Activated CD4-positive, CD25-positive, alpha-beta regulatory T cell (primary cell): ENCODE measurements at places on chromosomes 4 and X.

- no peak for DNase-seq
Measured at GRCh38 chr4:89997171-89997704, 102.6 kb downstream of the MMRN1 start.

DNA sequence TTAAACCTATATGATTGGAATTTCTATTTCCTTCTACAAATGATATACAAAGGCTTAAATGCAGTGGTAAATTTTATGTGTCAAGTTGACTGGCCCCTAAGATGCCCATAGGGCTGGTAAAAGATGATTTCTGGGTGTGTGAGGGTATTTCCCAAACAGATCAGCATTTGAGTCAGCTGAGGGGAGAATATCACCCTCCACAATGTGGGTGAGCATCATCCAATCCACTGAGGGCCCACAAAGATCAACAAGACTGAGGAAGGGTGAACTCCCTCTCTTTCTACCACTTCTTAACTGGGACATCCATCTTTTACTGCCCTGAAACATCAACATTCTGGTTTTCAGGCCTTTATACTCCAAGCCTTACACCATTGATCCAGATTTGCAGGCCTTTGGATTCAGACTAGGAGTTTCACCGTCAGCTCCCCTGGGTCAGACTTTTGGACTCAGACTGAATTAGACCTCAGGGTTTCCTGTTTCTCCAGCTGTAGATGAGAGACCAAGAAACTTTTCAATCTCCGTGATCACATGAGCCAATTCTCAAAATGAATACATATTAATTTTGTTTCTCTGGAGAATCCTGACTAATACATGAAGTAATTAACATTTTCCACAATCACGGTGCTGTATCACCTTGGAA is 1020.7 kb upstream of the SLIT2 start:
- no peak for DNase-seq

DNA sequence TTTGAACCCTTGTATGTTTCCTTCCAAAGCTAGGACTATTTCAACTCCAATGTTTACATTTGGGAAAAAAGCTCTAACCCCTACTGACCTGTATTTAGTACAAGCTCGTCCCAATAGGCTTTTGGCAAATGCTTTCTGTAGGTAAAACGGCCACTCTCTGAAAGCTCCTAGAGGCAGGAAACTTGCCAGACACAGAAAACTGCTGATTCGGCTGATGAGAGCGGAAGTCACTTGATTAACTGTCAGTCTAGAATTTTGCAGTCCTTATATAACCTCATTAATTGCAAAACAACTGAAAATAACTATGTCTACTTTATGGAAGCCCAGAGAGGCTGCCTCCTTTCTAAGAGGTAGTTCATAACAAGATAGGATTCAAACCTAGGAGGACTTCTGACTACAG is 108.1 kb downstream of the TSPAN7 start:
- DNase-seq: no peak

GRCh38 chrX:118252967-118253366 is 92.9 kb upstream of the WDR44 start:
- DNase-seq: no peak

GRCh38 chr4:36414248-36414647 is 132.8 kb downstream of the DTHD1 start:
- no peak for DNase-seq

DNA sequence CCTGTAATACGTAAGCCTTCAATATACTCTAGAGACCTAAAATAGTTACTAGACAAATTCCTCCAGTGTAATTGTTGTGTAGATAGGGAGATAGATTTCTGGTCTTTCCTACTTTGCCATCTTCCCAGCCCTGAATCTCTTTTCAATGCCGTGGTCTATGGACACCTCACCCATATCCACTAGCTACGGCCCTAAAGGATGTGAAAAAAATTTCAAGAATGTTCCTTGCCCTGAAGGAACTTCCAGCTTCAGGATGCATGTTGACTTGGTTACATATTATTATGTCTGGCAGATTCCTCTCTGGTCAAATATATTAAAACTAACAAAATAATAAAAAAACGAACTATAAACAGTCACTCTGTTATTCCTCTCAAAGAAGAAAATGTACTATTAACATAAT is 52.4 kb upstream of the TSPAN5 start:
- no peak for DNase-seq

DNA sequence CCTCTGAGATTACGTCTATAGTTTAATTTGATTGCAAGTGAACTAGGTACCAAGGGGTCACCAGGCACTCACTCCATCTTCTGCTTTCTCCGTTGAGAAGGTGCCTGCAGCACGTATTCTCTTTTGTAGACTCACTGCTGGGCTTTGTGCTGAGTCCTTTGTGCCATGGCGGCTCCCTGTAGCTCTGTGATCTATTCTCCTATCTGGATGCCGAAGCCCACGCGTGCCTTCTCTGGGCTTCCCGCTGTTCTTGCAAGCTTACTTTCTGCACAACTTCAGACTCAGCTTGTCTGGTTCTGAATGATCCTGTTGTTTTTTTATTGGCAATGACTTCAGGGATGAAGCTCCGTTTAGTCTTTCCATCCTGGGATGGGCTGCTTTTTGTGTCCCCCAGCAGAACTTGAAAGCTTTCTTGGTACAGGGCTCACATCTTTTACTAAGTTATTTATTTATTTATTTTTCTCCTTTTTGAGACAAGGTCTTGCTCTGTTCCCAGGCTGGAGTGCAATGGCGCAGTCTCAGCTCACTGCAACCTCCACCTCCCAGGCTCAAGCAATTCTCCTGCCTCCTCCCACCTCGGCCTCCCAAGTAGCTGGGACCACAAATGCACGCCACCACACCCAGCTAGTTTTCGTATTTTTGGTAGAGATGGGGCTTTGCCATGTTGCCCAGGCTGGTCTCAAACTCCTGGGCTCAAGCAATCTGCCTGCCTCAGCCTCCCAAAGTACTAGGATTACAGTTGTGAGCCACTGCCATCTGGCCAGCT is 100.9 kb upstream of the NKX1-1 start:
- DNase-seq: no peak

- DNase-seq: no peak
Measured at GRCh38 chr4:155025762-155026457, 182.5 kb upstream of the NPY2R start.

GRCh38 chr4:84499624-84499982 is 511 bp upstream of the NKX6-1 start:
- no peak for DNase-seq

DNA sequence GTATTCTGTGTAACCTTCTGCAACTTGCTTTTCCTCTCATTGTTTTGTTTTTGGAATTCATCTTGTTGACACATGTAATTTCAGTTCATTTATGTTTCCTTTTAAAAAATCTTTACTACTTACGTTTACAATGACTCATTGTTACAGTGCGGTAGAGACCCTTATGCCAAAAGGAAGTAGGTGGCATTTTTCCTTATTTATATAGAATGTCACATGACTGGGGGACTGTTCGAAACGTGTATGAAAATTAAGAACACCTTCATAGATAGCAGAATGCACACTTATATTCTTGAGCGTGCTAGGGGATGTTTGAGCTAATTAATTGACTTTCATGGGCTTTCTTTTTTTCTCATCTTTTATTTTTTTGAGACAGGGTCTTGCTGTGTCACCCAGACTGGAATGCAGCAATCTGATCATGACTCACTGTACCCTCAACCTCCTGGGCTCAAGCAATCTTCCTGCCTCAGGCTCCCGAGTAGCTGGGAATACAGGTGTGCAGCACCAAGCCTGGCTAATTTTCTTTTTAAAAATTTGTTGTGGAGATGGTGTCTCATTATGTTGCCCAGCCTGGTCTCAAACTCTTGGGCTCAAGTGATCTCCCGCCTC is 7.3 kb downstream of the REPS2 start:
- no peak for DNase-seq

DNA sequence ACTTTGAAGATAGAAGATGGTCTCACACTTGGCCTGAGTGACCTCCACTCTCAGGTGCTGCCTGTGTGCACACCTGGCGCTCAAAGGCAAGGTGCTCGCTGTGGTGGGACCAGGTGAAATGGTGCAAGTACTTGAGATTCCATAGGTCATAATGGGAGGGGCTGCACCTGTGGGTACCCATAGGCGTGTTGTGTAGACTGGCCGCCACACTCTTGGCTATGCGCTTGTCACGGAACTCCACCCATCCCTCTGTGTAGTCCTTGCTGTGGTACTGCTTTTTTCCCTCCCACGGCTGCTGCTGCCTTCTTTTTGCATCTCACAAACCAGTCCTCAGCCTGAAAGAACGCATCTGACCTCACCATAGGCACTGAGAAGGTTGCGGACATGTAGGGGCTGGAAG is 27.0 kb downstream of the METAP1 start:
- DNase-seq: no peak

DNA sequence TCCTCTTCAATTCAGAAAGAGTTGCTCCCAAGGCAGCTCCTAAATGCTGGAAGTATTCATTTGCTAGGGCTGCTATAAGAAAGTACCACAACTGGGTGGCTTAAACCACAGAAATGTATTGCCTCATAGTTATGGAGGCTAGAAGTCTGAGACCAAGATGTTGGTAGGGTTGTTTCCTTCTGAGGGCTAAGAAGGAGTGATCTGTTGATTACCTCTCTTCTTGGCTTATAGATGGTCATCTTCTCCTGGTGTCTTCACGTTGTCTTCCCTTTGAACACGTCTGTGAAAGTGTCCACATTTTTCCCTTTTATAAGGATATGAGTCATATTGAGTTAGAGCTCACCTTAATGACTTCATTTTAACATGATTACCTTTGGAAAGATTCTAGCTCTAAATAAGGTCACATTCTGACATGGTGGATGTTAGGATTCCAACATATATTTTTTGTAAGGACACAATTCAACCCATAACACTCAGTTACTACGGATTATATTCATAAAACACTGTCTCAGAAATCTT is 266.3 kb downstream of the SPATA18 start:
- DNase-seq: no peak

DNA sequence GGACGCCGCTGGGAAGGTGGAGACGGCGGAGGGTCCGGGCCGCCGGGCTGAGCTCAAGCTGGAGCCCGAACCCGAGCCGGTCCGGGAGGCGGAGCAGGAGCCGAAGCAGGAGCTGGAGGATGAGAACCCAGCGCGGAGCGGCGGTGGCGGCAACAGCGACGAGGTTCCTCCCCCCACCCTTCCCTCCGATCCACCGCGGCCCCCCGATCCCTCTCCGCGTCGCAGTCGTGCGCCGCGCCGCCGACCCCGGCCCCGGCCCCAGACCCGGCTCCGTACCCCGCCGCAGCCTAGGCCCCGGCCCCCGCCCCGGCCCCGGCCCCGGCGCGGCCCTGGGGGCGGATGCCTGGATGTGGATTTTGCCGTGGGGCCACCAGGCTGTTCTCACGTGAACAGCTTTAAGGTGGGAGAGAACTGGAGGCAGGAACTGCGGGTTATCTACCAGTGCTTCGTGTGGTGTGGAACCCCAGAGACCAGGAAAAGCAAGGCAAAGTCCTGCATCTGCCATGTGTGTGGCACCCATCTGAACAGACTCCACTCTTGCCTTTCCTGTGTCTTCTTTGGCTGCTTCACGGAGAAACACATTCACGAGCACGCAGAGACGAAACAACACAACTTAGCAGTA is 483 bp downstream of the USP27X start:
- DNase-seq: no peak

GRCh38 chrX:7214251-7214650 is 66.3 kb upstream of the PUDP start:
- DNase-seq: no peak

DNA sequence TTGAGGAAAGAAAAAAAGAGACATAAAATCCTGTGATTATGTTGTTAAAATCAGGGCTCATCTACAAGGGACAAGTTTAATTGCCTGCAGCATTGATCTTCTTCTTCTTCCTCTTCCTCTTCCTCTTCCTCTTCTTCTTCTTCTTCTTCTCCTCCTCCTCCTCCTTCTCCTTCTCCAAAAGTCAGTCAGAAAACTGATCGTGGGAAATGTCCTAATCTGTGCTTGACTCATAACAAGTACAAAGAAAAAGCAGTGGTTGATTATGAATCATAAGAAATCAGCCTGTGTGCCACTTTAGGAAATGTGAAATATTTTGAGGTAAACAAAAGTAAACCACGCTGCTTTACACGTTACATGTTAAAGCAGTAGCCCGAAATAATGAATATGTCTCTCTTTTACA is 2.7 kb upstream of the ATP10D start:
- no peak for DNase-seq

- DNase-seq: no peak
Measured at GRCh38 chr4:164481306-164482091, 272.4 kb upstream of the SMIM31 start.

DNA sequence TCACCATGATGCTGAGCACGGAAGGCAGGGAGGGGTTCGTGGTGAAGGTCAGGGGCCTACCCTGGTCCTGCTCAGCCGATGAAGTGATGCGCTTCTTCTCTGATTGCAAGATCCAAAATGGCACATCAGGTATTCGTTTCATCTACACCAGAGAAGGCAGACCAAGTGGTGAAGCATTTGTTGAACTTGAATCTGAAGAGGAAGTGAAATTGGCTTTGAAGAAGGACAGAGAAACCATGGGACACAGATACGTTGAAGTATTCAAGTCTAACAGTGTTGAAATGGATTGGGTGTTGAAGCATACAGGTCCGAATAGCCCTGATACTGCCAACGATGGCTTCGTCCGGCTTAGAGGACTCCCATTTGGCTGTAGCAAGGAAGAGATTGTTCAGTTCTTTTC is 4.0 kb downstream of the HNRNPH2 start:
- no peak for DNase-seq

DNA sequence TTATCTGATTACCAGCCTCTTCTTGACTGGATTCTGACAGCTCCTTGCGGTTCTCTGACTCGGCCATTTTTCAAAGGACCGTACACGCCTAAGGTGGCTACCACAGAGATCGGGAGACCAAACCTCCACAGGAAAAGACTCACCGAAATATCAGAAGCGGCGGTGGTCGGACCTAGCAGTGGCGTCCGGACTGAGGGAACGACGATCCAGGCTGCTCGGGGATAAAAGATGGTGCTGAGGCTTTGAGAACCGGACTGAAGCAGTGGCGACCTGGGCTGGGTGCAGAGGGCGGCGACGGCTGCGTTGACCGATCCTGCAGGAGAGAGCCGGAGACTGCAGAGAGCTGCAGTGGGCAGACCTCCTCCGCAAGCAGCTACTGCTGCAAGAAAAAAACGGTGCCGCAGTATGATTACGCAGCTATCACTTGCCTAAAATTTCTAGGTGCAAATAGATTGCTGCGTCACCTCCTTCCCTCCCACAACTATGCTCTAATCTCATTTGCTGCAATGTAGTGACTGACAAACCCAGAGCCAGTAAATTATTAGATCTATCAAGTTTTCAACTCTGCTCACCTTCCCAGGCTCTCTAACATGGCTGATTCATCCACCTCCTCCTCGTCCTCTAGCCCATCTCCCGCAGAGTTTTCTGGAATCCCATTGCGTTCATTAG is at the start of gene NAP1L2:
Gene NAP1L2, minus strand, starts transcription at position 426 of the 669 bp plus-strand sequence. Its CDS starts 359 bp downstream, at position 67.
- peak; percentile 7 for DNase-seq
